Fibroblast of lung (primary cell): ENCODE measurements at places on chromosomes 6 and 20. TPM values are rescaled to one million over a fixed set of nuclear protein-coding genes. Genes with fewer than 3 reads are reported as not detected.

DNA sequence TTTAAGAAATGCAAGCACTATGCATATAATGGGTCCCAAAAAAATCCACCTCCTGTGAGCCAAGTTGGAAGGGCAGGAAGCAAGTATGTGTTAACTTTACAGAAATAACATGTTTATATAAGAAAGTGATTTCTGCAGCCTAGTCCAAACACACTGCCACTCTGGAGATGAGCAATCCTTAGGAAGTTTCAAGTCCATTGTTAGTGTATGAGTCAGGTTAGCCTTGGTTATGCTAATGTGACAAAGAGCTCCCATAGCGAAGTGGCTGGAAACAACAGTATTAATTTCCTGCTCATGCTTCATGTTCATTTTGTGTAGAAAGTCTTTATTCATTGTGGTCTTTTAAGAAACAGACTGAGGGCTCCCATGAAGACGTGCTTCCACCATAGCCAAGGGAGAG, 121.4 kb downstream of the TBXT start:
- peak; percentile 95 for DNase-seq
- peak overlapping the region; percentile 49 for H3K27ac ChIP-seq
- no peaks in the 10 kb centered on the region for H3K36me3 ChIP-seq

DNA sequence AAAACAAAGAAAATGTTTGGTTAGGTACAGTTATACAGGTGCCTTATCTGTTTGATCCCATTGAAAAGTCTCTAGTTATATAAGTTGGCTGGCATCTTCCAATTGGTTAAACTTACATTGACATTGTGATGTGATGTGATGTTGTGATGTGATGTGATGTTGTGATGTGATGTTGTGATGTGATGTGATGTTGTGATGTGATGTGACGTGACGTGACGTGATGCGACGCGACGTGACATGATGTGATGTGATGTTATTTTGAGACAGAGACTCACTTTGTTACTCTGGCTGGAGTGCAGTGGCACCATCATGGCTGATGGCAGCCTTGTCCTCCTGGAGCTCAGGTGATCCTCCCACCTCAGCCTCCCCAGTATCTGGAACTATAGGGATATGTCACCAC, 507.6 kb downstream of the HAO1 start:
- no peaks in the 10 kb centered on the region for H3K4me1 ChIP-seq
- H3K27me3 ChIP-seq, result no peaks in the 10 kb centered on the region
- no peaks in the 10 kb centered on the region for H3K36me3 ChIP-seq
- no peak overlapping the region for H3K27ac ChIP-seq

DNA sequence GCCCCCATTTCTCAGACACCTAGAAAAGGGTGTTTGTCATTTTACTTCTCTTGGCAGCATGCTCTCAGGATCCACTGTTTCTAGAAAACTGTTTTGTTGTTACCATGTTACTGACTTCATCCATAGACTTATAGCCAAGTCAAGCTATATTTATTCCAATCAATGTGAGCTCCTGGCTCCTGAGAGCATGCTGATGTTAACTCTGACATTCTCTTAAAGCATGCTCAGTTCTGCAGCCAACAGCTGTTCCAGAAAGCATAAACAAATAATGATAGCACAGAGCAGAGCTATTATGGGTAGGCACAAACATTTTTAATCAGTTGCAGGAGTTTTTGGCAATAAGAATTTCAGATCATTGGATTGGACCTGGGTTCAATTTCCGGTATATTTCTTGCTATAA, 92.4 kb upstream of the CEP85L start:
- peak overlapping the region; percentile 53 for H3K27ac ChIP-seq
- peaks cover 6% of the 10 kb centered on the region for H3K4me1 ChIP-seq
- DNase-seq, result peak; percentile 63
- no peaks in the 10 kb centered on the region for H3K36me3 ChIP-seq

GRCh38 chr6:47729019-47729418, 30.6 kb downstream of the ADGRF4 start:
- no peaks in the 10 kb centered on the region for H3K4me1 ChIP-seq
- DNase-seq, result peak; percentile 69
- H3K27me3 ChIP-seq, result no peaks in the 10 kb centered on the region
- H3K4me3 ChIP-seq, result no peak overlapping the region

- no peak overlapping the region for H3K4me3 ChIP-seq
- H3K27ac ChIP-seq, result no peak overlapping the region
- no peaks in the 10 kb centered on the region for H3K4me1 ChIP-seq
- H3K36me3 ChIP-seq, result no peaks in the 10 kb centered on the region
Observed at GRCh38 chr20:17358854-17359253, 132.0 kb downstream of the PCSK2 start.

RAB22A gene
- polyA plus RNA-seq, result 19.5 and 20.6 TPM in 2 replicates

FANCE gene
- polyA plus RNA-seq, result 3.2 and 6.9 TPM in 2 replicates

- no peak overlapping the region for H3K27ac ChIP-seq
- no peaks in the 10 kb centered on the region for H3K36me3 ChIP-seq
- H3K27me3 ChIP-seq, result no peaks in the 10 kb centered on the region
- DNase-seq, result no peak
- no peak overlapping the region for H3K4me3 ChIP-seq
- H3K4me1 ChIP-seq, result no peaks in the 10 kb centered on the region
Observed at GRCh38 chr6:157098999-157099398, 224.3 kb downstream of the TMEM242 start.
